ENCODE measurements at places on chromosomes 12 and 14.

GRCh38 chr14:60757567-60758002 is 23.0 kb downstream of the MNAT1 start:
- no peak for DNase-seq

DNA sequence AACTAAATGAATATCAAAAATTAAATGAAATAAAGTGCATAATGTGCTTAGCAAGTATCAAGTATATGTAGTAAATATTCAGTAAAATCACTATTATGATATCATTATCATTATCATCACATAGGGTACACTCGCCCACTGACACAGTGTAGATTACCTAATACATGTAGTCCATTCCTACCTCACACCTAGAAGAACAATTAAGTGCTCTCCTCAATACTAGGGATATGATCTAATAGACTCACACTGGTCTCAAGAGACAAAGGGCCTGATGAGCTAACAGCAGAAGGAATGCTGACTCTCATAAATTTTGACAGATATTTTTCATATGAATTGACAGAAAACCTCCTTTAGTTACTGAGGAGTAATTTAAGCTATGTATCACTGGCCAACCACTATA is 29.1 kb downstream of the FSCB start:
- DNase-seq = no peak

GRCh38 chr14:68264260-68264569 is 444.6 kb downstream of the RAD51B start:
- no peak for DNase-seq

- DNase-seq = no peak
These were observed 1.5 kb downstream of the BATF start for GRCh38 chr14:75523771-75524171.

- DNase-seq = peak; percentile 14
These were observed 89.1 kb upstream of the STAC3 start for GRCh38 chr12:57340104-57340503.

GRCh38 chr12:11704089-11704488 is 54.6 kb downstream of the ETV6 start:
- DNase-seq = no peak

DNA sequence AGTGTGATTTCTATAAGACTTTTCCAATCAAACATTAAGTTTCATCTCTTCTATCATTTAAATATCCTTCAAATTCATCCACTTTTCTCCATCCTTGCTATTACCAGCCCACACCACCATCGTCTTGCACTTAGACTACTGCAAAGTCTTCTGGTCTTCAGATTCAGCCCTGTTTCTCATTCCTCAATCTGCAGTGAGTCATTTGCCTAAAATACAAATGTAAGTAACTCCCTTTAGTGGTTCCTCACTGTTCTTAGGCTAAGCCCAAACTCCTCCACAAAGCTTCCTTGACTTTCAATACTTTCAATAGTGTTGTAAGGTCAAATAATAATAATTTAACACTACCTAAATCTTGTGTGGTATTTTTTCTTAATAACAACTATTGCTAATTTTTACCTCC is 83.3 kb downstream of the PLEKHG7 start:
- no peak for DNase-seq

DNA sequence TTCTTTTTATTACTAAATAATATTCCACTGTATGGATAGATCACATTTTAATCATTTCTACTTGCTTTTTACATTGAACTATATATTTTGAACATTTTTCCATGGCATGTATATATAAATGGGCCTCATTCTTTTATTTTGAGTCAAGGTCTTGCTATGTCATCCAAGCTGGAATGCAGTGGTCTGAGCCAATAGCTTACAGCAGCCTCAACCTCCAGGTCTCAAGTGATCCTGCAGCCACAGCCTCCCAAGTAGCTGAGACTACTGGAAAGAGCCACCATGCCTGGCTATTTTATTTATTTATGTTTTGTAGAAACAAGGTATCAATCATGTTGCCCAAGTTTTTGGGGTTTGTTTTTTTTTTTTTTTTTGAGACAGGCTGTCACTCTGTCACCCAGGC is 7.6 kb downstream of the FCF1 start:
- DNase-seq = no peak

GRCh38 chr14:99598774-99599173 is 5.2 kb downstream of the CCDC85C start:
- no peak for DNase-seq

GRCh38 chr12:75964150-75964549 is 67.4 kb downstream of the PHLDA1 start:
- DNase-seq = peak; percentile 51

DNA sequence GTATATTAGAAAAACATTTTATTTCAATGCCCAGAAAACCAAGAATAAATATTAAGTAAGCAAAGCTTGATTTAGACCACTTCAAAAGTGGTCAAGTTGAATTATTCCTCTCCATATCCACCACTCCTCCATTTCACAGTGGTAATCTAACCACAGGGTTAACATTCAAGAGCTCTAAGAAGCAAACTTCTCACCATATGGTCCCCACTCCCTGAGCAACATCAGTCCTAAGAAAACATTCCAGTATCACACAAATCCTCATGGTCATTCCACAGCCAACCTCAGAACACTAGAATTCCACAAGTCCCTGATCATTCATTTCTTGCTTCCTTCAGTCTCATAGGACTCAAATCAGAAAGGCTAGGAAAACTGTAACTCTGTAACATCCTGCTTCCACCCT is 47.9 kb downstream of the ST8SIA1 start:
- DNase-seq = no peak

- no peak for DNase-seq
These were observed 42.6 kb downstream of the TRAF3 start for GRCh38 chr14:102819747-102820330.

DNA sequence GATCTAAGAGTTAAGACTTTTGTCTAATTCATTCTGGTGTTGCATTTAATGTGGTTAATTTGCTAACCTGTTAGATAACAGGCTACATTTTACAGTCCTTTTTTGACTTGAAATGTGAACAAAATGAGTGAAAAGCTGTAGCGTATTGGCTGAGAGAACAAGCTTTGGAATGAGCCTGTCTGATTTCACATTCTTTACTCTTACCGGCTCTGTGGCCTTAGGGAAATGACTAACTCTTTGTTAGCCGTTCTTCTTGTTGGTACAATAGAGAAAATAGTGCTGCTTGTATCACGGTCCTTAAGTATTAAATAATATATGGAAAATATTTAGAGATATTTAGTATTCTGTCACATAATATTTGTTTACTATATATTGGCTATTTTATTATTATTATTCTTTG is 1.9 kb downstream of the MNAT1 start:
- DNase-seq = no peak

DNA sequence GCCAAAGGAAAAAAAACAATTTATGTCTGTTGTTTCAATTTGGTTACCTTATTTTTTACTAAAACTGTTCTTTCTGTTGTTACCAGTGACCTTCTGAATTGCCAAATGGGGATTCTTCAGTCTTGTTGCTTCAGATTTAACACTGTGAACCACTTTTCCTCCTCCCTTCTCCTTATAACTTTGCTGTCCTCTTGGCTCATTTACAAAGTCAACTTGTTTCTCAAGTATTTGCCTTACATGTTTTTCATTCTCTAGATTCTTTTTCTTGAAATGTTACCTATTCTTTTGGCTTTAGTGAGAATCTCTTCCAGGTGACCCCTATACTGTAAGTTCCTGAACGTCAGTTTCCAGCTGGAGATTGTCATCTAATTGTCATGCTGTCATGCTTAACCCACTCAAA is 19.4 kb downstream of the FUT8 start:
- no peak for DNase-seq

DNA sequence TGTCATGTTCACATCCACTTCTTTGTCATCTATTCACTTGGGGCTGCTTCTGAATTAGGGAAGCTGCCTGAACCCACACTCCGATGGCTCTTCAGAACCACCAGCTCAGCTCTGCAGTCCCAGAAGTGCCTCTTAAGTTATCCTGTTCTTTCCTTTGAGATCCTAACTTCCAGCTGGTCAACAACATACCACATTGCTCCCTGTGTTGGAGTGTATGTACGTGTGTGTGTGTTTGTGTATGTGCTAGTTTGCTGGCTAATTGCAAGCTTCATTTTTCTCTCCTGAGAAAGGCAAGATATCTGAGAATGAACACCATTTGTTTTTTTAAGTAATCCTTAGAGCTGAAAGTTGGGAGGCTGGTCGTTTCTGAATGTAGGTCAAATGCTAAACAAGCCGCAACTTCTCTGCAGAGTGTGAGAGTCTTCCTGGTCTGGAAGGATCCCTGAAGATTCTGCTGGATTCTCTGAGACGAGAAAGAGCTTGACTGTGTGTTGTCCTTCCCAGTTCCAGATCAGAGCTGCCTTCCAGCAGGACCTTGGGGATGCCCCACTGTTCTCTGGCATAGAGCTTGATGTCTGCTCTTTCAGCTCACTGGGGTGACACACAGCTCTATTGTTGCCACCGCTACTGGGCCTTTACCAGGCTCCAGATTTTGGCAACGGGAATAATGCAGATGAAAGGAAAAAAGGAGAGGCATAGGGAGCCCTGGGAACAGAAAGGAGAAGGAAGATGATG is 839 bp downstream of the GSG1 start:
- DNase-seq = no peak
